ENCODE measurements at places on chromosomes 2 and 18.

DNA sequence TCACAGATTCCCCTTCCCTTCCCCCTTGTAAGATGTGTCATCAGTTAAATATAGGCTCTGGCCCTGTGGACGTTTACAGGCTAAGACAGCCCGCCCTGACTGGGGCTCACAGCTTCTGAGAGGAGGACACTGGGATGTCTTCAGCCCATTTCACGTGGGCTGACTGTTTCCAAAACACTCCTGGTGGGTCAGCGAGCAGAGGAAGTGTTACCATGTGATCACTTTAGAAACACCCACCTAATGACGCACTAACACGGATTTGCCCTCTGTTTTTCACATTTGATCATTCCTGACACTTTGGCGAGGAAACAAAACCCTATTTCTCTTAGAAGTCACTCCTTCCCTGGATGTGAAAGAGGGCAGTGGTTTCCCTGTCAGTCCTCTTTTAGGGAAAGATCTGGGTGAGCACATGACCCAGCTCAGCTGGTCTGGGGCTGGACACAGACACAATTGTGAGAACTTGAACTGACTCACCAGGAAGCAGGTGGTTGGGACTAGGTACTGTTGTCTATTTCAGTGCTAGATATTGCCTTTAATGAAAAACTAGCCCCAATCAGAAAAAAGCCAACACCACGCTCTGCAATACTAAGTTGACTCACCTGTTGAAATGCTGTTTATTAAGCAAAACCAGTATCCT is 38.8 kb downstream of the BMP10 start:
- H3K4me3 ChIP-seq: no peak overlapping the region
- peaks cover 35% of the 10 kb centered on the region for H3K4me1 ChIP-seq
- H3K36me3 ChIP-seq: no peaks in the 10 kb centered on the region
- DNase-seq: no peak
- H3K27ac ChIP-seq: peak overlapping the region; percentile 93

GRCh38 chr18:1147730-1148129 is 243.1 kb downstream of the ADCYAP1 start:
- no peak for DNase-seq

DNA sequence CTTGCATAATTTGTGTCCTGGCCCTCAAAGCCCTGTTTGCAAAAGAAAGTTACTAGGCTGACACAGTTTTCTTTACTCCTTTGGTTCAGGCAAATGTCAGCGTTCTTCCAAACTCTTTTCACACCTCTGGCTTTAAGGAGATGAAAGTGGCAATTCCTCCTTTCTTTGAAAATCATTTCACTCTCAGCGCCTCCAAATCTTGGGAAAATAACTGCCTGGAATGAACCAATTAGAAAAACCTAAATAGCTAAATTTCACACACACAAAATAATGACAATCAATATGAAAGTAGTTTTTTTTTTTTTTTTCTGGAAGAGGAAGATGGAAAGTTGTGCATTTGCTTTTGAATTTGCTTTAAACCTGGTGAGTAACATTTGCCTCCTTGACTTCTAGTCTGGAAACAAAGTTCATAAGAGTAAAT is 1.7 kb downstream of the MEIS1 start:
- H3K27me3 ChIP-seq: peaks cover 31% of the 10 kb centered on the region
- H3K4me3 ChIP-seq: peak overlapping the region; percentile 95
- H3K4me1 ChIP-seq: peaks cover 46% of the 10 kb centered on the region
- no peak for DNase-seq
- peak overlapping the region; percentile 100 for H3K27ac ChIP-seq

GRCh38 chr2:212269005-212269404 is 269.6 kb downstream of the ERBB4 start:
- no peaks in the 10 kb centered on the region for H3K4me1 ChIP-seq
- DNase-seq: no peak

- no peaks in the 10 kb centered on the region for H3K36me3 ChIP-seq
- H3K4me3 ChIP-seq: no peak overlapping the region
- no peaks in the 10 kb centered on the region for H3K4me1 ChIP-seq
- no peak overlapping the region for H3K27ac ChIP-seq
- H3K27me3 ChIP-seq: no peaks in the 10 kb centered on the region
These were observed 115.6 kb downstream of the SCN3A start for GRCh38 chr2:165087933-165088901.

- peaks cover 3% of the 10 kb centered on the region for H3K27me3 ChIP-seq
- no peak overlapping the region for H3K4me3 ChIP-seq
- no peaks in the 10 kb centered on the region for H3K36me3 ChIP-seq
- H3K4me1 ChIP-seq: no peaks in the 10 kb centered on the region
These were observed 142.3 kb upstream of the CDH7 start for GRCh38 chr18:65608471-65608870.

- no peak overlapping the region for H3K4me3 ChIP-seq
- peaks cover 25% of the 10 kb centered on the region for H3K4me1 ChIP-seq
- no peak for DNase-seq
- H3K27ac ChIP-seq: no peak overlapping the region
- peaks cover 3% of the 10 kb centered on the region for H3K27me3 ChIP-seq
These were observed 57.6 kb upstream of the IL1RL1 start for GRCh38 chr2:102253753-102254150.

- no peaks in the 10 kb centered on the region for H3K27me3 ChIP-seq
- no peak for DNase-seq
- H3K27ac ChIP-seq: no peak overlapping the region
- peaks cover 5% of the 10 kb centered on the region for H3K36me3 ChIP-seq
- no peak overlapping the region for H3K4me3 ChIP-seq
These were observed 23.9 kb upstream of the STK17B start for GRCh38 chr2:196195302-196195701.

GRCh38 chr2:29192526-29192925 is 77.3 kb downstream of the CLIP4 start:
- H3K27ac ChIP-seq: peak overlapping the region; percentile 11
- H3K36me3 ChIP-seq: peaks cover 3% of the 10 kb centered on the region
- H3K4me1 ChIP-seq: peaks cover 12% of the 10 kb centered on the region
- no peak for DNase-seq
- H3K27me3 ChIP-seq: no peaks in the 10 kb centered on the region

- H3K27me3 ChIP-seq: no peaks in the 10 kb centered on the region
- H3K27ac ChIP-seq: no peak overlapping the region
- no peak for DNase-seq
- peaks cover 2% of the 10 kb centered on the region for H3K36me3 ChIP-seq
These were observed 68.5 kb downstream of the TMEM237 start for GRCh38 chr2:201574766-201575165.

- peaks cover 3% of the 10 kb centered on the region for H3K27me3 ChIP-seq
These were observed 881.0 kb upstream of the CNTNAP5 start for GRCh38 chr2:123144082-123144481.

DNA sequence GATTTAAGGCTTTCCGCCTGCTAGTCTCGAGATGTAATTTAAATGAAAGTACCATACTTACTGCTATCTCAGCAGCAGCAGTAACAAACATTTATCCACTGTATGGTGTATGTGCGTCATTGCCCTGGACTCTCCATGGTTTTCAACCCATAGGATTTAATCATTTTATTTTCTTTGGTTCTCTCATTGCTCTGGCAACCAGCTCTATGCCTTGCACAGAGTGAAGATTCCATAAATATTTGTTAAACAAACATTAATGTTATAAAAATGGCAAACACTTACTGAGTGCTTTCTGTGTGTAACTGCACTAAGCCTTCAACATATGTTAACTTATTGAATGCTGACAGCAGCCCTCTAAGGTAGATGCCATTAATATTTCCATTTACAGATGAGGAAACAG is 1.3 kb upstream of the LMAN1 start:
- peaks cover 3% of the 10 kb centered on the region for H3K36me3 ChIP-seq
- DNase-seq: no peak
- no peak overlapping the region for H3K27ac ChIP-seq
- no peak overlapping the region for H3K4me3 ChIP-seq

DNA sequence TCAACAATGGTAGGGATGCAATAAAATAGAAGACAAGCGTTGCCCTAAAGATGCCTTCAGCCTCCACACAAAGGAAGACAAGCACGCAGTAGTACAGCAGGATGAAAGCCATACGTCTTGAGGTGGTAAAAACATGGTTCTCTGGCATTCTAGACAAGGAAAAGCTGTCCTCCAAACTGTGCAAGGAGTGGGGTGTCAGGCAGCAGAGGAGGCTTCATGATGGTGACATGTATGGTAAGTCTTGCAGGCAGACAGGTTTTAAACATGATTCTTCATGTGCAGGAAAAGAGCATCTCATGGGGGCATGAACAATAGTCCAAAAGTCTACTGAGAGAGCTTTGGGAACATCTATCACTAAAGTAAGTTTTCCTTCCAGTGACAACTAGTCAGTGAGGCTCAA is 241.8 kb downstream of the STK39 start:
- DNase-seq: no peak
- no peak overlapping the region for H3K4me3 ChIP-seq
- H3K27ac ChIP-seq: no peak overlapping the region
- H3K27me3 ChIP-seq: no peaks in the 10 kb centered on the region
- H3K4me1 ChIP-seq: peaks cover 29% of the 10 kb centered on the region
- peaks cover 21% of the 10 kb centered on the region for H3K36me3 ChIP-seq

- no peak overlapping the region for H3K27ac ChIP-seq
- H3K4me1 ChIP-seq: no peaks in the 10 kb centered on the region
- H3K4me3 ChIP-seq: no peak overlapping the region
- peaks cover 2% of the 10 kb centered on the region for H3K36me3 ChIP-seq
- DNase-seq: no peak
- no peaks in the 10 kb centered on the region for H3K27me3 ChIP-seq
These were observed 17.7 kb downstream of the MPP4 start for GRCh38 chr2:201680743-201681142.

- H3K27ac ChIP-seq: no peak overlapping the region
- no peak for DNase-seq
- H3K4me1 ChIP-seq: no peaks in the 10 kb centered on the region
- H3K36me3 ChIP-seq: peaks cover 14% of the 10 kb centered on the region
- H3K27me3 ChIP-seq: no peaks in the 10 kb centered on the region
These were observed 166.5 kb upstream of the ALPP start for GRCh38 chr2:232211743-232212686.

- DNase-seq: no peak
- no peak overlapping the region for H3K4me3 ChIP-seq
- H3K27me3 ChIP-seq: no peaks in the 10 kb centered on the region
These were observed 369.8 kb downstream of the DPP10 start for GRCh38 chr2:114812261-114812660.

DNA sequence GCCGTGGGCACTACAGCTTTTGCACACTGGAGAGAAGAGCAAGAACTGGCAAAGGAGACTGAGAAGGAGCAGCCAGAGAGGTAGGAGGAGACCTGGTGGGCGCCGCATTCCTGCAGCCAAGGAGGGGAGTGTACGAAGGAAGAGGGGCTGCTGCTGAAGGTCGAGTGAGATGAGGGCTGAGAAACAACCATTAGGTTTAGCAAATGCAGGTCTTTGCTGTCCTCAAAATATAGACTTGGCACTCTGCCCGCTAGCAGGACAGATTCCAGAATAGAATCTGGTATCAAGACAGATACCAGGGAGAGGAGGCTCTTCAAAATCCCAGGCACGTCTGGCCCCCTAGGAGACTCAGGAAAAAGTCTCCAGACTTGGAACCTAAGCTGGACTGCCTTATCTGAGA is 83.0 kb downstream of the TGOLN2 start:
- H3K27me3 ChIP-seq: no peaks in the 10 kb centered on the region
- peaks cover 3% of the 10 kb centered on the region for H3K36me3 ChIP-seq
- peaks cover 81% of the 10 kb centered on the region for H3K4me1 ChIP-seq
- no peak overlapping the region for H3K27ac ChIP-seq
- DNase-seq: peak; percentile 32

GRCh38 chr2:31011587-31011986 is 126.7 kb downstream of the GALNT14 start:
- H3K27ac ChIP-seq: no peak overlapping the region
- H3K36me3 ChIP-seq: no peaks in the 10 kb centered on the region
- DNase-seq: no peak
- H3K4me3 ChIP-seq: no peak overlapping the region
- no peaks in the 10 kb centered on the region for H3K4me1 ChIP-seq

DNA sequence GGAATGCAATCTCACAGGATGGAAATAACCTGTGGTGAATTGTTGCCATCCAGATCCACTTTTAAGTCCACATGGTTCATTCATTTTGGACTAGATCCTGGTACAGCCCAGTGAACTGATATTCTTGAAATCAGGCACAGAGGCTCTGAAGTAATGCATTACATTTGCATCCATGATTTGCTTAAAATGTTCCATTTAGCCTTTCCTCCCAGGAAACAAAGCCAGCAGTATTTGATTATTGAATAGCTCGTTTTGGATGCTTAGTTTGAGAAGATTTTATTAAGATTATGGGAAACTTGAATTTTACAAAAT is 995.8 kb upstream of the CDH2 start:
- no peaks in the 10 kb centered on the region for H3K27me3 ChIP-seq
- H3K27ac ChIP-seq: no peak overlapping the region
- peaks cover 10% of the 10 kb centered on the region for H3K4me1 ChIP-seq
- no peak for DNase-seq

DNA sequence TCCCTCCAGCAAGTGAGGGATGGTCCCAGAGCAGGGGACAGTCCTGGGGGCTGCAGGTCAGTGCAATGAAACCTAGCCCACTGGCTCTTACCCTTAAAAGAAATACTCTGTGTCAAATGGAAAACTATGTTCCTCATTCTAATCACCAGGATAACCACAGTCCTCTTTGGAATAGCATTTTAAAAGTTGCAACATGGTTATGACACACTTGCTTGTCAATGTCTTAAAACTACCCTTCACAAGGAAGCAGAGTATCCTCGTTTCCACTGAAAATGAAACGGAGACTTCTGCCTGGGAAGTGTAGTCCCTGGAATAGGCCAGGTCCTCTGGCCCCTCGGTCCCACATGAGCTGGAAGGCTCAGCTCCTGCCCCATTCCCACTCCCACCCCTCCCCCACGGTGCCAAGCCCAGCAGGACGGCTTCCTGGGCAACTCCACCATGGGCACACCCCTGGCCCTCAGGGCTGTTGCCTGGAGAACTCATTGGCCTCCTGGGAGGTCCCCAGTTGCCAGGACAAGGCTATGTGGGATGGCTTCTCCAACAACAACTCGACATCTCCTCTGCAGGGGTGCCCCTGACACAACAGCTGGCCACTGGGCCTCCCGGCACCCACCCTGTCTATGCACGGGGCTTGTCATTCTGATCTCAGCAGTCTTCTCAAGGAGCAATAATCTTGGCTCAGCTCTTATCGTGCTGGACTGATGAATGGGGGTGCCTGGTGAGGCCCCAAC is 38.3 kb upstream of the ST3GAL5 start:
- no peaks in the 10 kb centered on the region for H3K36me3 ChIP-seq
- no peaks in the 10 kb centered on the region for H3K27me3 ChIP-seq
- peaks cover 19% of the 10 kb centered on the region for H3K4me1 ChIP-seq
- DNase-seq: no peak
- H3K4me3 ChIP-seq: no peak overlapping the region

- peaks cover 22% of the 10 kb centered on the region for H3K27me3 ChIP-seq
- DNase-seq: no peak
- H3K4me3 ChIP-seq: no peak overlapping the region
- H3K4me1 ChIP-seq: no peaks in the 10 kb centered on the region
- no peak overlapping the region for H3K27ac ChIP-seq
These were observed 34.1 kb upstream of the FAM110C start for GRCh38 chr2:80378-80777.

DNA sequence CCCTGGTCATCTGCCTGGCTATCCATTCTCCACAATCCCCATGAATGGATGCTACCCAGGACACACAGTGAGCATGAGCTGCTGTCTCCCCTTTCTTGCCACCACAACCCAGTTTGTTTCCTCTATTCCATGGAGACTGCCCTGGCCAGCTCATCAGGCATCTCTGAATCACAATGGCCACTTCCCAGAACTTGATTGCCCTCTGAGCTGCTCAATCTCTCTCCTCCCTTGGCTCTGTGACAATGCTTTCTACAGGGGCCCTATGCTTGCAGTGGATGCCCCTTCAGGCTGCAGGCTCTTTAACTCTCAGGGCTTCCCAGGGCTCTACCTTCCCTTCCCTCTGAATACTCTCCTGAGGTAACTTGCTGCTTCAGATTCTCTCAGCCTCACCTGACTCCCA is 14.4 kb upstream of the SLC4A5 start:
- H3K4me1 ChIP-seq: no peaks in the 10 kb centered on the region
- H3K27ac ChIP-seq: no peak overlapping the region
- no peak for DNase-seq
- H3K36me3 ChIP-seq: peaks cover 42% of the 10 kb centered on the region
- no peaks in the 10 kb centered on the region for H3K27me3 ChIP-seq

Measured in chondrocyte (in vitro differentiated cells).